ENCODE measurements at places on chromosomes 2 and 18.

GRCh38 chr2:132503701-132504100 lies 87.1 kb downstream of the GPR39 start:
- no peak for ATAC-seq

GRCh38 chr2:29940706-29941105 lies 19.3 kb upstream of the ALK start:
- no peak for ATAC-seq

DNA sequence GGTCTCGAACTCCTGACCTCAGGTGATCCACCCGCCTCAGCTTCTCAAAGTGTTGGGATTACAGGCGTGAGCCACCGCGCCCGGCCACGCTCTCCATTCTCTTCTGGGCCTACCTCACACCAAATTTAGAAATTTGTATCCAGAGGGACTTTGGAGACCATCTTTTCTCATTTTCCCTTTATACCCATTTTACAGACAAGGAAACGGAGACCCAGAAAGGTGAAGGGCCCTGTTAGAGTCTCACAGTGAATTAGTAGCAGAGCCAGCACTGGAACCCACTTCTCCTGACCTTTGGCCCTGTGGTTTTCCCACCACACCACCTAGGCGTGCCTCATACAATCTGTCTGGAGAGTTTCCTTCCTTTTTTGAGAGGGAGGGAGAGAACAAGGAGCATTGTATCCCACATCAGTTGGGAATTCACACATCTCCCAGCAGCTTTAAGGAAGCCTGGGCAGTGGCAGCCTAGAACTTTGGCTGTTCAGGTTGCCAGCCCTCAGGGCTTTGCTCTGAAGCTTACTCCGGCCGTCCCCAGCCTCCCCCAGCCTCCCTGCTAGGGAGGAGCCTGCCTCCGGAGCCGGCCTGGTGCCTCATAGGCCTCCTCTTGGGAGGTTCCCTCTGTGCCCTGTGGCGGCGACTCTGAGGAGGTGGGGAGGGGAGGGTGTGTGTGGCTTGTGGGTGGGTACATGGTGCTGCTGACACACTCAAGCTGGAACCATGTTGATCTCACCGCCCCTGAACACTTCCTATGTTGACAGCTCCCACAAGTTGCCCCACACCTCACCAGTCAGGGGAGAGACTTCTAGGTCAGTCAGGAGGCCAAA lies 13.8 kb downstream of the FOSL2 start:
- ATAC-seq: no peak

DNA sequence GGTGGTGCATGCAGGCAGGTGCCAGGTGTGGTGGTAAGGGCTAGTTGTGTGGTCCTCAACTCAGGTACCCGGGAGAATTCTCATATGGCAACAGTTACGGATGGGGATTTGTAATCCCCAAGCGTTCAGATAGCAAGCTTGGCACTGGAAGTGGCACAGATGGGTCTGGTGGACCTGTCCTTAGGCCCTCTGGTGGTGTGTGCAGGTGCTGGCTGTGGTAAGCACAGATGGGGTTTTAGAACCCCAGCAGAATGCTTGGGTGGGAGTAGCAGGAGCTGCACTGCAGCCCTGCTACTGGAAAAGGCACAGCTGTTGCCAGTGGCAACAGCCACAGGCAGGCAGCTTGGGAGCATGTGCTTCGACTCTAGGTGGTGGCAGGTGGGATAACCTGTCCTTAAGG lies 948.2 kb upstream of the FAM98A start:
- no peak for ATAC-seq

- no peak for ATAC-seq
Observed at GRCh38 chr2:143398781-143399180, 269.6 kb downstream of the ARHGAP15 start.

- no peak for ATAC-seq
Observed at GRCh38 chr2:84386336-84387040, 72.6 kb downstream of the SUCLG1 start.

GRCh38 chr2:38417745-38418689 lies 40.9 kb upstream of the ATL2 start:
- no peak for ATAC-seq

- no peak for ATAC-seq
Observed at GRCh38 chr2:237967463-237967951, 693 bp downstream of the UBE2F start.

GRCh38 chr2:127660291-127660578 lies 14.3 kb downstream of the GPR17 start:
- no peak for ATAC-seq

DNA sequence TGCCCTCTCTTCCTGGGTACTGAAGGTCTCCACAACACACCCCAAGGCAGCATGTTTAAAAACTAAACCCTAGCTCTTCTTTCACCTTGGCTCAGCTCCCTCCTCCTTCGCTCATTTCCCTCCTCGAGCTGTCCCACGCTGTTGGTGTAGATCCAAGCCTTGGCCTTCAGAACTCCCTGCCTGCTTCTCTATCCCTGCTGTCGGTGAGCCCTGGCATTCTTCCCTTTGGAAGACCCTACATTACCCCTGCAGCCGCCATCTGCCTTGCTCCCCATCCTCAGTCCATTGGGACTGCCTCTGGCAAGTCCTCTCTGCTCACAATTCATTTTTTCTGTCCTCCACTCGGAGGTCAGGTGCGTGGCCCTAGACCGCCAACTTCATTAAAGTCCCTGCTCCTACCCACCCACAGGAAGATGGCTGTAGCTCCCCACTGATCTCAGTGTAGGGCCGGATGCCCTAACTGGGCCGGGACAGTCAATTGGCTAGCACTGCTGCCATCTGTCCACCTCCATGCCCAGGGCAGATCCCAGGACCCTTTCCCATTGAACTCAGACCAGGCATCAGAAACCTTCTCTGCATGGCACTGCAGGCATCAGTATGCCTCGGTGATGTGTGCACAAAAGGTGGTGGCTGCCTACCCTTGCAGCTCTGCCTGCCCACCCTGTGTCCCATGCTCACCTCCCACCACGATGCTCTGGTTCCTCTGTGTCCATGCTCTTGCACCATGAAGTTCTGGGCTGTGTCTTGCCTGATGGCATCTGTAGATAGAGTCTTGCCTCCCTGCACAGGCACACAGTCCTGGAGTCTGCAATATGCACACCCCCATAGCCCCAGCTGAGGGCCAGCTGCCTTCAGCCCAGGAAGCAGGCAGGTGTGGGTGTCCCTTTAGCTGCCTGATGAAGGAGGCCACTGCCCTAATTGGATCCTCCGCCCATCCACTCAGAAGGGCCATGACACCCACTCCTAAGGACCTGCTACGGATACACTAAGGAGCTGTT lies 5.7 kb downstream of the AMER3 start:
- ATAC-seq: peak; percentile 5

GRCh38 chr2:121104721-121105141 lies 180.3 kb downstream of the TFCP2L1 start:
- ATAC-seq: no peak

DNA sequence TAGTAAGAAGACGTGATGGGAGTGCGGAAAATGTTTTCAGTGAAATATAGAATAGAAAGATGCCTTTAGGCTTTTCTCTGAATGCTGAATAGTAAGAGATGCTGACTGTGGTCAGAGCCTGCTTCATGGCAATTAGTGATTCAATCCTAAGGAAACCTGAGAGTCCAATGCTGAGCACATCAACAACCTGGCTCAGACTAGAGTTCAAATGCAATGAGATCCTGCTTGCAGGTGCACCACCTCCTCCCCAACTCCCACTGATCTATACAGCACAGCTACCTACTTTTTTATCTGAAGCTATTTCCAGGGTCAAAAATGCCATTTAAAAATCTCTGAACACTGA lies 65.4 kb downstream of the AAK1 start:
- ATAC-seq: no peak

- ATAC-seq: peak; percentile 31
Observed at GRCh38 chr2:11681722-11682589, 12.0 kb upstream of the NTSR2 start.

DNA sequence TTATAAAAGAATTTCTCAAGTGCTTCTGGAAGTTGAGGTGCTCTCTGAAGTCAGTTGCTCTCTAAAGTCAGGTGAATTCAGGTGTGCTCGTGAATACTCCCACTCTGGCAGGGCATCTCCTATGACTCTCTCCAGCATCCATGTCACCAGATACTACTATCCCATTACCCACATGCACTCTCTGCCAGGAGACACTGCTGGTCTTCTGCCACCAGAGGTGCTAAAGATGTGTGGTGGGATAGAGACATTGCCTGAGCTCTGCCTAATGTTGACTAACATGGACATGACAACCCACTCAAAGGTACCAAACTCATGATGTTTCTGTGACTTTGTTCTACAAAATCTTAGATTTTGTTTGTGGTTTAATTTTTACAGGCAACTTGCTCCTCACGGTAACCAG lies 106.4 kb upstream of the HNRNPA3 start:
- peak; percentile 53 for ATAC-seq

DNA sequence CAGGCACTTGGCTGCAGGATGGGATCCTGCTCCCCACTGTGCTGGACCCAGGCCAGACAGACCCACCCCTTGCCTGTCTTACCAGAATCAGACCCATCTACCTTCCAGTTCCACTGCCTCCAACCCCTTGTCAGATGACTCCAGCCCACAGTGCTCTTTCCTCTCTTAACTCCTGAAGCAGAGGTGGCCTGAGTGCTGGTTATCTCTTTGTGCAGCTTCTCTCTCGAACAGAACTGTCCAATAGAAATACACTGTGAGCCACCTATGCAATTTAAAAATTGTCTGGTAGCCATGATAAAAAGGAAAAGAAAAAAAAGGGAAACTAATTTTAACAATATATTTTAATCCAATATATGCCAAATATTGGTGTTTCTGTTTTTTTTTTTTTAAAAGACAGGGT lies 160.2 kb upstream of the SMAD2 start:
- ATAC-seq: no peak

- ATAC-seq: no peak
Observed at GRCh38 chr18:51807336-51807735, 532.7 kb upstream of the DCC start.

GRCh38 chr18:45565280-45565970 lies 49.9 kb upstream of the SLC14A2 start:
- ATAC-seq: no peak

- no peak for ATAC-seq
Observed at GRCh38 chr2:138620431-138620830, 118.9 kb downstream of the SPOPL start.

DNA sequence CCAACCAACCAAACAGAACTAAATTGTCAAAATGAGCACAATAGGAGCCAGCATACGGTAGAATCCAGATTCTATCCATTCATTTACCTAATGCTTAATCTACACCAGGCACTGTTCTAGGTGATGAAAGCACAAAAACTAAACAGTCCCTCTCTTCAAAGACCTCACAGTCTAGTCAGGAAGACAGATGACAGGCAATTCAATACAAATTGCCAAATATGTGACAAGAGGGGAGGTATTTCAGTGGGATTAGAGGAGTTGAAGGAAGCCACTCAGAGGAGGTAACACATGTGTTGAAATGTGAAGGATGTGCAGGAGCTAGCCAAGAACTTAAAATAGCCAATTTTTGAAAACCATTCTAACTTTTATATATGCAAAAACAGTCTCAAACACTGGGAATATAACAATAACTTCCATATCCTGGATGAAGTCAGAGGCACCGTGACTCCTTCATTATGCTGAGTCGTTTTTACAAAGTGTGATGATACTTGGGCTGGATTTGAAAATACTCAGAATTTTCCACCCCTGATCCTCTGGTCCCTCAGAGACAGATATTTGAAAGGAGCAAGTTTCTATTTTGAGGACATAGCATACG lies 204.9 kb downstream of the PID1 start:
- ATAC-seq: no peak

DNA sequence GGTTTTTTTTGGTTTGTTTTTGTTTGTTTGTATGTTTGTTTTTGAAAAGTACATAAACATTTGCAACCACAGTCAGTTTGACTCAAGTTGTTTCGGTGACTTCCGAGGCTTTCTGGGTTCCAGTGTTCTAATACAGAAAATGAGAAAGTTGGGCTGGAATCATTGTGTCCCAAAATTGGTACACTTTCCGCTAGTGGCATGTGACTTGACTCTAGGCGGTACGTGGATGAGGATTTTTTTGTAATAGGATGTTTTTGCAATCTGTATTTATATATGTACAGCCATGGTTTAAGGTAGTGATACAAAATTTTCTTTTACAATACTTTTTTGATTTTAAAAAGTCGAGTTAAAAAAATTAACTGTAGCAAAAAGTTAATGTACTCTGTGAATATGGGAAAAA lies 1.7 kb downstream of the MFF start:
- ATAC-seq: no peak

DNA sequence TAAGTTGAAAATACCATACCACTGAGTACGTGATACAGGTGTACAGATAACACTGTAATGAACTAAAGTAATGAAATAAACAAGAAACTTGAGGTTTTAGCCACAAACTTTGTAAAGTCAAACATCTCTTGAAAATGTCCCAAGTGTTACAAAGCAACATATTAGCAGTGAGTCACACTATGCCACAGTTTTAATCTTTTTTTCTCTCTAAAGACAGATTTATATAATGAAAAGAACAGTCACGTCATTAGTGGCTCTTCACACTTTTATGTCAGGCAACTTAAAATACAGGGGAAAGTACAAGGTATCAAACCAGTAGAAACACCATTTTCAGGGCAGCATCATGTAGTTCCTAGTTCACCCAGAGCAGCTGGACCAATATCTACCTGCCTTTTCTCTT lies 42.1 kb downstream of the RAPH1 start:
- no peak for ATAC-seq
